ENCODE measurements at places on chromosomes 13 and 19. TPM values are rescaled to one million over a fixed set of nuclear protein-coding genes. Genes with fewer than 3 reads are reported as not detected.

MAST1 gene
- 0.53 TPM for total RNA-seq

POU4F1 gene
- total RNA-seq: 0.39 TPM

ATXN8OS gene
- not detected for total RNA-seq

EHD2 gene
- total RNA-seq: not detected

CYP2A7 gene
- total RNA-seq: not detected

PRODH2 gene
- total RNA-seq: not detected

SYCN gene
- not detected for total RNA-seq

SBSN gene
- total RNA-seq: not detected

DUS3L gene
- total RNA-seq: 49.0 TPM

CPB2 gene
- total RNA-seq: not detected

PSPN gene
- total RNA-seq: 2.3 TPM

GSX1 gene
- not detected for total RNA-seq

ADPRHL1 gene
- 0.76 TPM for total RNA-seq

LHB gene
- total RNA-seq: not detected

SAFB2 gene
- 84.2 TPM for total RNA-seq

IGFLR1 gene
- 60.9 TPM for total RNA-seq

POGLUT2 gene
- total RNA-seq: 5.9 TPM

ZNF527 gene
- 7.5 TPM for total RNA-seq

CYP4F2 gene
- not detected for total RNA-seq

CCL25 gene
- total RNA-seq: 4.5 TPM

ACTMAP gene
- total RNA-seq: 18.2 TPM

All from activated naive CD4-positive, alpha-beta T cell treated with anti-CD3 and anti-CD28 coated beads, Interleukin-2, amount 10 ng/mL, durations not matched to agents 5 hours and 36 hours (primary cell).